ENCODE measurements at places on chromosomes 7 and 10.
A peak's percentile ranks its signal among the peaks of the same experiment; 100 is the strongest.

- no peak for DNase-seq
Measured at GRCh38 chr10:114283091-114283490, 44.0 kb downstream of the VWA2 start.

- no peak for DNase-seq
Measured at GRCh38 chr7:23000597-23001360, 13.2 kb downstream of the HYCC1 start.

DNA sequence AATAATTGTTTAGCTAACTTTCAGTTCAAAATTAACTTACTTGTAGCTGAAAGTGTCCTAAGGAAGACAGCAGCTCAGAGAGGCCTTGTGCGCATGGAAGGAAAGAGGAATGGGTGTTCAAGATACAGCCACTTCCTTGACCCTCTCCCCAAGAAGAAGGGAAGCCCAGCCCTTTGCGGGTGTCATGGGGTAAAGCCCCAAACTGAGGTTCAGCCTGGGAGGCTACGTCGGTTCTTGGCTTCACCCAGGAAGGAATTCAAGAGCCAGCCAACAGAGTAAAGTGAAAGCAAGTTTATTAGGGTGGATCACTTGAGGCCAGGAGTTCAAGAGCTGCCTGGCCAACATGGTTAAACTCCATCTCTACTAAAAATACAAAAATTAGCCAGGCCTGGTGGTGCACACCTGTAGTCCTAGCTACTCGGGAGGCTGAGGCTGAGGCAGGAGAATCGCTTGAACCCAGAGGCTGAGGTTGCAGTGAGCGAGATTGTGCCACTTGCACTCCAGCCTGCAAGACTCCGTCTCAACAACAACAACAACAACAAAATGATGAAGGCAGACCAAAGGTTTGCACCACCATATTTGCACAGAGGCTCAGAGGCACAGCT lies 15.9 kb downstream of the GPRIN2 start:
- DNase-seq = no peak

GRCh38 chr7:99713995-99714570 lies 20.9 kb downstream of the CYP3A7 start:
- DNase-seq = no peak

- peak; percentile 11 for DNase-seq
Measured at GRCh38 chr10:62852961-62853702, 37.0 kb upstream of the EGR2 start.

GRCh38 chr10:6053816-6054631 lies 8.1 kb downstream of the IL2RA start:
- no peak for DNase-seq

Measured in CD4-positive, alpha-beta T cell treated with Interleukin-10 for 1 hour (primary cell).